ENCODE measurements at places on chromosomes 7 and 10.

DNA sequence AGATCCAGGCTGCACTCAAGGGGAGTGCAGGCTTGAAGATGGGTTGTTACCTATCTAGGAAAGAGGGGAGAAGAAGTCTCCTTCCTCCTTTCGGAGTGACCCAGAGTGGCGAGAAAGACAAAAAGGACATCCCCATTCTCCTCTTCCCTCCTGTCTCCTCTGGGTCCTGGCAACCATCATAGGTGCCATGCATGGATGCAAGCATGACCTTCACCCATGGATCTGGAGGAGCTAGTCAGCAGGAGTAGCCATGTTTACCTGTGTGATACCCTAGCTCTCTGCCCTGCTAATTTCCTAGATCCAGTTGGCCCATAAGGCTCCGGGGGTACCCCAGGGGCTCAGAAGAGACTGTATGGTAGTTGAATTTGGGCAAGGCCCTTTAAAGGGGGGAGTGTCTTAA is 17.2 kb upstream of the CROT start:
- no peak for DNase-seq

DNA sequence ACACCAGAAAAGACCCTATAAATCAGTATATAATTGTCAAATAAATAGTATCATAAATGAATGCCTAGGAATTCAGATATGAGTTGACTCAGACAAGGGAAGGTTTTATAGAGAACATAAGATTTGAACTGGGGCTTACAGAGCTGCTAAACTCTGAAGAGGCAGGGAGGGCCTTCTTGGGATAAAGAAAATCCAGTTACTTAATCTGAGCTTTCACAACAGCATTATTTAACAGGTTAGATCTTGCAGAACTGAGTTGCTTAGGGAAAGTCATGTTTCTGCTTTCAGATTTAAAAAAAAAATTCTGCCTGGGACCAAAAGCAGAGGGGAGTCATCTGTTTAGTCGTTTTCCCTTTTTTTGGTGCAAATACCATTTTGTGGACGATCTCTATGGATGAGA is 594.8 kb upstream of the FZD8 start:
- DNase-seq = no peak

DNA sequence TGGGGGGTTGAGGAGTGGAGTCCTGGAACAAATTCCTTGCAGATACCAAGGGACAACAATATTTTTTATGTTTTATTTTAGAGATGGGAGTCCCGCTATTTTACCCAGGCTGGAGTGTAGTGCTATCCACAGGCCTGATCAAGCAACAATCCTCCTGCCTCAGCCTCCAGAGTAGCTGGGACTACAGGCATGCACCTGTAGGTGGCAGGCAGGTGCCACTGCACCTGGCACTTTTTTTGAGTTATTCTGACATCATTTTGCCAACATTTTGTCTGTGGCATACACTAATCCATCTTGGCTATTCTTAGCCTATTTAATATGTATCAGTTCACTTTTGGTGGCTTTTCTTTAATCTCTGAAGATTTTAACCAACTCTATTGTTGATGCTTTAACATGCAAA is 317.8 kb upstream of the MTPN start:
- DNase-seq = no peak

GRCh38 chr7:3336042-3336665 is 35.1 kb downstream of the SDK1 start:
- DNase-seq = no peak

All from left lobe of liver (tissue), 2 donors.